ENCODE measurements at places on chromosomes 16 and 17. TPM values are rescaled to one million over a fixed set of nuclear protein-coding genes. Genes with fewer than 3 reads are reported as not detected.

- DNase-seq = no peak
Observed at GRCh38 chr16:73912281-73912680, 384.3 kb upstream of the PSMD7 start.

DNA sequence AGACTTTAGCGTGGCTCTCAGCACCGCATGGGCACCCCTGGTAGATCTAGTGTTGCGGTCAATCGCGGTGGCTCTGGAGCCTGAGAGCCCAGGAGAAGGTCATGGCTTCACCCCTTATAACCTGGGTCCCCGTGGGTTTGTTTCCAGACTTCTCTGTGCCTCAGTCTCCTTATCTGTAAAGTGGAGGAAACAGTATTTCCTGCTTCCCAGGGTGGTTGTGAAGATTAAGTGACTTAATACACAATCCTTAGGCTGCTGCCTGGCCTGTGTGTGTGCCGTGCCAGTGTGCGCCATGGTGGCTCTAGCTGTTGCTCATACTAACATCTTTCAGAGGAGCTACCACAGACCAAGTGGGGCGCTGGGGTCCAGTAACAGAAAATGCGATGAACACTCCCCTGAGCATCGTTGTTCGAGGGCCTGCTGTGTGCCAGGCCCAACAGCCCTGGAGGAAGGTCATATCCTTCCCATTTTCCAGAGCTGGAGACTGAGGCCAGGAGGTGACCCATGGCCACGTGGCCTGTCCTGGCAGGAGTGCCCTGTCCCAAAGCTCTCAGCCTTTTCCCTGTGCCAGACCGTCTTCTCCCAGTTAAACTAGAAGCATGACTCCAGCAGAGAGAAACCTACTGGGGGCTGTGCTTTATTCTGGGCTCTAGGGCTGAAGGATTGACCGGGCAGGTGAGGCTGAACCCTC is 70.1 kb downstream of the CMIP start:
- DNase-seq = no peak

GRCh38 chr16:89286096-89286495 is 68.6 kb downstream of the ZNF778 start:
- no peak for DNase-seq

GRCh38 chr16:11394593-11394960 is 49.3 kb downstream of the RMI2 start:
- DNase-seq = no peak

DNA sequence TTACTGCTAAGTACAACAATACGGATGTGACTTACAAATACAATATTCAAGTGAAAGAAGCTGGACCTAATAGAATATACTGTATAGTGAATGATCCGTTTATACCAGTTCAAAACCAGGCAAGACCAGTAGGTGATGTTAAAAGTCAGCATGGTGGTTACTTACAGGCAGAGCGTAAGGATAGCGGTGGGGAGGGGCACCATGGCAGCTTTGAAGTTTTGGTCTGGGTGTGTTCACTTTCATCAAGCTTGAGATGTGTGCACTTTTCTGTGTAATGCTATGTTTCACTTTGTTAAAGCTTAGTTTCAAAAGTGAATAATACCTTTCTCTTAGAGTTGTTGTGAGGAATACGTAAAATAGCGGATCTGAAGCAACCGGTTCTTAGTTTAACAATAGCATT is 16.5 kb upstream of the SLC35G3 start:
- DNase-seq = peak; percentile 71

- DNase-seq = no peak
Observed at GRCh38 chr17:6269478-6269877, 165.4 kb downstream of the AIPL1 start.

- peak; percentile 57 for DNase-seq
Observed at GRCh38 chr17:28174352-28175046, 132.0 kb downstream of the NLK start.

DNA sequence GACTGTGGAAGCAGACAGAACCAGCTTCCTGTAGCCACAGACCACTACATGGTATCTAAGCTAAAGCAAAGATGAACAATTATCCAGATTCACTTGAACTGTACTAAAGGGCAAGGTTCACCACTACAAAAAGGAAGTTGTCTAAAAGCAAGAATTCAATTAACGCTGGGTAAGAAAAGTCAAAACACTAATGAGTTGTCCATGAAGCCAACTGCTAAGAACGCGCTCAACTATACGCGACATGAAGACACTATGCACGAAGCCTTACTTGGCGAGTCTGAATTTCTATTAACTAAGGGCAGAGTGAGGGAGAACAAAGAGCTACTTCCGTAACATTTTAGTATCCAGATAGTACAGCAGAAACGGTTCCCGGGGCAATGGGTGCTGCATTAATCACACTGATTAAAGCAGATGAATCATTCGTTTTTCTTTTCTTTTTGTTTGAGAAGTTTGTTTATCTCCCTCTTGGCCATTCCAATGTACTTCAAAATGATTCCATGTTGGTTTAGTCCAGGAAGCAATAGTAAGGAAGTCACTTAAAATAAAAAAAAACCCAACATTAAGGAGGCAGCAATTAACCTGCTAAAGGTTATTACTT is 2.8 kb upstream of the RPS15A start:
- no peak for DNase-seq

- DNase-seq = peak; percentile 57
Observed at GRCh38 chr16:19502395-19503131, 19.3 kb downstream of the GDE1 start.

DNA sequence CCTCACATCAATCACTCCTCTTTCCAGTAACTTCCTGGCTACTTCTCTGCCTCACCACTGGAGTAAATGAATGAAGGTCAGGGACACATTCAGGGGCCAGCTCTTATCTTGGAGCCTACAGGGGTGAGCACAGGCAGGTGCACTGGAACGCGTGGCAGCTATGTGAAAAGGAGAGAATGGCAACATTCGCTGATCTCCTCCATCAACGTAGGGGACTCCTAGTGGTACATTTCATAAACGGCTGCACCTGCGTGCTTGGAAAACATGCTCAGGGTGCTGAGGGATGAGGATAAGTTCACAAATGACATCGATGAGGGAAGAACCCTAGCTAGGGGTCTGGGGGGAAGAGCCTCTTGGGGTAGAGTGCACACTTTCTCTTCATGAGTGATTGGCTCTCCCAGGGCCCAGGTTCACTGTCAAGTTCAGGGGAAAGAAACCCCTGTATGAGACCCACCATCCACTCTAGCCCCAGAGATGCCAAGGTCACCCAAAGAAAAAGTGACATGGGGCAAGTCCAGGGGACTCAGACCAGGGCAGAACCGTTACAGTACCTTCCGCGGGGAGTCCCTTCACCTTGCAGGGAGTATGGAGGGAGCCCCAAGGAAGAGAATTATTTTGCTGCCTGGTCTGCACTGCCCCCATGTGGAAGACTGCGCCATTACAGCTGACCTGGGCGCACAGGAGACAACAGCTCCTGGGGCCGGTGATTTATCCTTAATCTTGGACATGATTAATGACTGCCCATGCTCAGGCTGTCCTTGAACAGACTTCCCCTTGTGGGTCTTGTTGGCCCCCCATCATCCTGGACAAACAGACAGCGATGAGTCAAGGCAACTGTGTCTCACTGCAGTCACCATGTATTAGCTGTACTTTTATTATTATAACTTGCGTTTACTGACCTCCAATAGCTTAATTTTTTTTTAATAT is 30.1 kb downstream of the VAC14 start:
- peak; percentile 70 for DNase-seq

GRCh38 chr16:56859636-56860035 is 5.4 kb upstream of the SLC12A3 start:
- DNase-seq = no peak

- DNase-seq = no peak
Observed at GRCh38 chr17:83100853-83101391, 21.5 kb downstream of the METRNL start.

- no peak for DNase-seq
Observed at GRCh38 chr17:46770818-46771560, 47.5 kb downstream of the WNT3 start.

NPW gene
- polyA plus RNA-seq = not detected

SEZ6L2 gene
- not detected for polyA plus RNA-seq

CES5A gene
- not detected for polyA plus RNA-seq

CD300LF gene
- not detected for polyA plus RNA-seq

Data from naive thymus-derived CD4-positive, alpha-beta T cell (primary cell).